Peyer's patch (tissue), 4 donors: ENCODE measurements at places on chromosomes 6 and 20.

DNA sequence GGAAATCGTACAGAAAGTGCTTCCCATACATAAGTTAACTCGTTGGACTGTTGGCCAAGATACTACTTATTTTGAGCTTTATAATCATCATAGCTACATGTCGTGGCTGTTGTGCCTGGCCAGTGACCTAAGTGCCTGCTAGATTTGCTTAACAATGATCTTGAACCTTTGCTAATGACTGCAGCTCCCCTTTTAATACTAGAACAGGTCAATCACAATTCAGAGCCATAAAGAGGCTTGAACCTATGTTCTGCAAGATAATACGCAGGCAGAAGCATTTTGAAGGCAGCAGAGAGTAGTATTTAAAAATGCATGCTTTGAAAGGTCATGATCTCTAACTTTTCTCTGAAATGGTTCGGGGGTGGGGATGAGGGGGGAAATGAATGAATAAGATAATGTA, 2.5 kb downstream of the MRS2 start:
- no peak for DNase-seq

GRCh38 chr6:152160346-152160745, 352.9 kb downstream of the ESR1 start:
- DNase-seq = no peak

DNA sequence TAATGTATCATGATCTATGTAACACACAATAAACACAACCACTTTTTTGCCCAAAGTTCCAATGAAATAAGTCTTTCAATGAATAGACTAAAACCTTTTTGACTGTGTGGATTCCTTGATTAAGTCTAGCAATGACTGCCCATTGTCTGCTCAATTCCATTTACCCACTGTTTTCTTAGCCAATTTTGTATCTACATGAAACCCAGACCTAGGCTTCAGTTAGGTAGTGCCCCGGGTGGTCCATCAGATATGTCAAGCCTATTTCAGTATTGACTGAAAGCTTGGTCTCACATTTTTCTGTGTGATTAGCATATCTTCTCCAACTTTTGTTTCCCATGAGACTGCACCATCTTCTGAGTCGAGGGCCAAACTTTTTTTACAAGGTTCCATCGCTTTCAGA, 615.0 kb downstream of the C6orf118 start:
- no peak for DNase-seq

- DNase-seq = no peak
These were observed 76.7 kb upstream of the CLDN20 start for GRCh38 chr6:155187106-155187505.

GRCh38 chr20:8627340-8628004, 441.4 kb upstream of the PLCB4 start:
- no peak for DNase-seq

GRCh38 chr6:156306531-156306930, 470.6 kb upstream of the ARID1B start:
- DNase-seq = no peak

DNA sequence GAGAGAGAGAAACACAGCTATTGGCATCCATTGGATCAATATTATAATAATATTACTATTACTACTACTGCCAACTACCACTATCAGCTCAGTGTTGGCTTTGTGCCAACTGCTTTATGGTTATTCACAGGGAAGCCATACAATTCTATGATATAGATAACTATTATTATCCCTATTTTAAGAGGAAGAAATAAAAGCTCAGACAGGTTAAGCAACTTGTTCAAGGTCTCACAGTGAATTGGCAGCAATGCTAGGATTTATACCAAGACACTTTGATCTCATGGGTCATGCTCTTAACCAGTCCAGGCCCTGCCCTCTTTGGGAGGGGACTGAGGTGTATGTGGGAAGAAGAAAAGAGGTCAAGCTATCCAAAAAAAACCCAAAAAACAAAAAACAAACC, 82.0 kb upstream of the TRAF3IP2 start:
- peak; percentile 65 for DNase-seq

DNA sequence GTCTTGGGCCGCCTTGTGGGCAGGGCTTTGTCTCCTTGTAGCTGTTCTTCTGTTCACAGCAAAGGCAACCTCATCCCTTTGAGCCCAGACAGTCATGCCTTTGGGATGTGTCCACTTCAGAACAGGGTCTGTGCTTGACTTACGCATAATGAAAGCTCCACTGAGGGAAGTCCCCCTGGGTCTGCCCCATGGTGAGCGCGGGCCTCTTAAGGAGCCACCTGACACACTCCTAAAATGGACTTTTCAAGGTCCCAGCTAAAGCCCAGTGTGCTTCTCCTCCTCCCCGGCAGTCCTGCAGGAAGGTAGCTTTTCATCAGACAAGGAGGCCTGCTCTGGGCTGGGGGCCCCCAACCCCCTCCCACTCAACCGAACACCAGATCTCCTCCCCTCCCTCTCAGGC, 24.9 kb upstream of the PMEPA1 start:
- no peak for DNase-seq

DNA sequence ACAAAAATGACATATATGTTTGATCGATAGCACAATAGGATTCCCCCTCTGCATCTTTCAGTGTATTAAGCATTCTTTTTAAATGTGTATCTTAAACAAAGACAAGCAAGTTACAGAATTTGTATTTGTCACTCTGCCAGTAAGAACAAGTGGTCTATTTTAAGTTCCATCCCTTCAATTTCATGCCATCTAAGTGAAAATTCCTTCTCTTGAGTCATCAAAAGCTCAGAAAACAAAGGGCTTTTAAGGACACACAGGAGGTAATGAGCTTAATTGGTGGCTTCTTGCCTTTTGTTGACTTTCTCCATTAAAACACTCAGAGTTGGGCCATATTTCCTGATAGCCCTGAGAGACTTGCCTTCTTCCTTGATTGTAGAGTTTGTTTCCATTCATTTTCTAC, 547.8 kb downstream of the TENT5A start:
- no peak for DNase-seq

GRCh38 chr6:132357120-132357519, 44.2 kb downstream of the MOXD1 start:
- no peak for DNase-seq

DNA sequence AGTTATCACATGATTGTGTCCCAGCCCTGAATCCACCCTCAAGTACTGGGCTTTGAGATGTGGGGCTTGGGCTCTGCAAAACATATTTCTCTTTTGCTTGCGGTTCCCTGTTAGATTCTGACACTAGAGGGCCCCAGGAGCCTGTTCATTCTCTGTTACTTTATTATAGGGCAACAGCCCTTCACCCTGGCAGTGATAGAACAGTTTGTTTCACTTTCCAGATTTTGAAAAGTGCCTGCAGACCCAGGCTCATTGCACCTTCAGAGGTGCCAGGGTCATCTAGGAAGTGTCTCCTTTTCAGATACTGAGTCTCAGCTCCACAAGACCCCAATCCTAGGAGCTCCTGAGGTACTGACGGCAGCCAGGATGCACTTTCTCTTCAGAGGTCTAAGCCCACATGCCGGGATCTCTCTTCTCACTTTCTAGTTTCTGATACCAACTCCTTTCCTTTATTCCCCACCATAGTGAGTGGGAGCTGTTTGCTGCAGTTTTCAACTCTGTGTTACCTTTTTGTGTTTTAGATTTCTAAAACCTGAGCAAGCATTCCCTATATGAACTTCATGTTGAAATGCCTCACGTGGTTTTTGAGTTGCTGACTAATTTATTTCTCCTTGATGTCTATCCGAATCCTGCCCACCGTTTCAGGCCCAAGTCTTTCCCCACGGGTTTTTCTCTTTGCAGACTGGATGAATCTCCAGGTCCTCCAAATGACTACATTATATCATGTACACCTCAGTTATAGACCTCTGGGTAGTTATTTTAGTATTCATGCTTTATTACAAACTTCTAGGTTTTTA, 10.9 kb downstream of the ABT1 start:
- peak; percentile 78 for DNase-seq

DNA sequence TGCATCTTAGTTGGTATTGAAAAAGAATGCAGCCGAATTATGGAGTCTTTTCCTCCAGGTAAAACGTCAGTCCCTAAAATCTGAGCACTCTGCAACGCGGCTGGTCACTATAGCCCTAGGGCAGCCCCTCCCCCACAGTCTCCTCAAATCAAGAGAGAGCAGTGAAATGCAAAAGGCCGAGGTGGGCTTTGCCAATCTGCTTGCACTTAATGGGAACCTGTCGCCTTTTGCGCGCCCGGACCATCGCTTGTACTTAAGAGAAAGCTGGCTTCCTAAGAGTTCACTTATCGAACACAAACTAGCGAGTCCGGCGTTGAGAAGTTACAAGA, 447 bp downstream of the MCM3 start:
- peak; percentile 66 for DNase-seq

DNA sequence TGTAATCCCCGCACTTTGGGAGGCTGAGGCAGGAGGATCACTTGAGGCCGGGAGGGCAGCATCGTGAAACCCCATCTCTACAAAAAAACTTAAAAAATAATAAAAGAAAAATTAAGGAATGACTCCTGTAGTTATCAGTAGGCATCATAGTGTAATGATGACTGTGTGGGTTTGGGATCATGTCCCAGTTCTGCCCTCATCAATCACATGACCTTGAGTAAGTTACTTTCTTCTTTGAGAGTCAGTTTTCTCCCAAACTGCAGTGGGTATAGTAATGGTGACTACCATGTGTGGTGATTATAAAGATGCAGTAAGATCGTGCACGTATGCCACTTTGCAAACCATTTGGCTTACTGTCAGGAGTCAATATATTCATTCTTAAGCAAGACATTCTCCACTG, 89.2 kb downstream of the TXNDC5 start:
- no peak for DNase-seq

- DNase-seq = no peak
These were observed 109.7 kb downstream of the GJA10 start for GRCh38 chr6:90003941-90004340.

DNA sequence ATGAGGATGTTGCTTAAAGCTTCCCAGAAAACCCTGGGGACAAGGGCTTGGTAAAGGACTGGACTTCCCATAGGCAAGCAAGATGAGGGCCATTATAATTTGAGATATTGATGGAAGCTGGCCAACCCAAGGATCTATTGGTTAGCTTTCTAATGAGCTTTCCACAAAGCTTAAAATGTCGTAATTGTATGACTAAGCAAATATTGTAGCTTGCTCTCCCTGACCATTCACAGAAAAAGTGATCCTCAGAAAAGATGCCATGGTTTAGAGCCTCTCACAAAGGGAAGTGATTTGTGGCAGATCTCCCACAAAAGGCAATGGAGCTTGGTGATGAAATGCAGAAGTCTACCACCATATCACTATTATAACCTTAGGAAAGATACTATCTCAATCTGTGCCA, 13.6 kb downstream of the IL17F start:
- DNase-seq = no peak
